Right lobe of liver (tissue), 6 donors: ENCODE measurements at places on chromosomes 12 and 14. TPM values are rescaled to one million over a fixed set of nuclear protein-coding genes. Genes with fewer than 3 reads are reported as not detected.

GRCh38 chr12:115035535-115036107 lies 351.6 kb upstream of the TBX3 start:
- DNase-seq = no peak

- DNase-seq = no peak
These were observed 160.6 kb upstream of the SYT1 start for GRCh38 chr12:78703820-78704525.

DNA sequence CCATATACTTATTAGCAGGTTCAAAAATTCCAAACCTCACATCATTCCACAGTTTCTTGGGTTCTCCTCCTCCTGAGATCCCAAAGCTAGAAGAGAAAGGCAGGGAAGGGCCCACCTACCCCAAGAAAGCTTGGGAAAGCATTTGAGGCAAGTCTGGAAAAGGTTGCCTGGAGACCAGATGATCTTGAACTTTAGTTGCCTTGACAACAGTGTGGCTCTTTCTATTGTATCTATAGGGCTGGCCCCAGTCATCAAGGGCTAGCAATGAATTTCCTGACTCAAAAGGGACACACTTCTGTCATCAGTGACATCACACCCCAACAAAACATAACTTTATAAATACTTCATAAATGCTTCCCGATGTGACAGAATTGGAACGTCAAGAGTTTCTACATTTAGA lies 40.0 kb downstream of the ZFYVE1 start:
- no peak for DNase-seq

DNA sequence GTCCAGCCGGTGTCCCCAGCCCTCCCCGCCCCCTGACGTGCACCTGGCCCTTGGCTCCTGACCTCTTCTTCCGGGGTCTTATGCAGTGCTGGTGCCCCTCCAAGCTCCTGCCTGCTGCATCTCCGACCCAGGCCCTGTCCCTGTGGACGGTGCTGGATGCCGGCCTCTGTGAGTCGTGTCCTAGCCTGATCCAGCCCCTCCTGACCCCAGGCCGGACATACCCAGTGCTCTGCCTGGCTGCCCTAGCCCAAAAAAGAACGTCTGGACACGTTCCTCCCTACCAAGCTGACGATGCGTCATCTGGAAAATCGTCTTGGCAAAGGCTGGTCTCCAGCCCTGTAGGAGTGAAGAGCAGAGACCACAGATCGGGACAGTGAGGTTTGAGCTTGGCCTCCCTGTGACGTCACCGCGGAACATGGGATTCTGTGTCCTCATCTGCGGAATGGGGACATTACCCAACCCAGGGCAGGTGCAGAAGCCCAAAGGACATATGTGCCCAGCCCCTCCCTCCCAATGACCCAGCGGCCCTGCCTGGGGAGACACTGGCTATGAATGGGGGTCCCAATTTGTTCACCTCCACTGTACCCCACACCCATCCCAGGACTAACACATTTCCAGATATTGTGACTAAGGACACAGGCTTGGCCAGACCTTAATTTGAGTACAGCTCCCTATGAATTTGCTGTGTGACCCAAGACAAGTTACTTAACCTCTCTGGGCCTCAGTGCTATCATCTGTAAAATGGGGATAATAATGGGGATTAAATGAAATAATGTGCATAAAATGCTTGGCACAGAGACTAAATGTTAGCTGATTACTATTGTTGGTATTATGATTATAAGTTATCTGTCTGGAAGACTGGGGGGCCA lies 51.0 kb upstream of the BCL11B start:
- no peak for DNase-seq

GRCh38 chr12:15787778-15788177 lies 1.4 kb downstream of the EPS8 start:
- no peak for DNase-seq

DNA sequence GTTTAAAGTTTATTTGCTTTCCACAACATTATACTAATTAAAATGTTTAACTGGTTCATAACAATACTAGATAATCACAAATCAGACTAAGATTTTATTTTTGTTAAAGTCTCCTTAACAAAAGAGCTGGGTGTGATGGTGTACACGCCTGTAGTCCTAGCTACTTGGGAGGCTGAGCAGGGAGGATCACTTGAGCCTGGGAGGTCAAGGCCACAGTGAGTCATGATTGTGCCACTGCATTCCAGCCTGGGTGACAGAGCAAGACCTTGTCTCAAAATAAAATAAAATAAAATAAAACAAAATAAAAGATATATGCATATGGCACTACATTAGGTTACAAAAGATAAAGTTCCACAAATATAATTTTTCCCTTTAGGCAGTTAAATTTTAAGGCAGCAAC lies 5.6 kb downstream of the MIS18BP1 start:
- DNase-seq = no peak

- DNase-seq = no peak
These were observed 2.9 kb upstream of the CMAS start for GRCh38 chr12:22042976-22043669.

- DNase-seq = no peak
These were observed 927 bp downstream of the ABCB9 start for GRCh38 chr12:122965321-122965751.

GRCh38 chr12:12086362-12086761 lies 15.6 kb downstream of the BCL2L14 start:
- DNase-seq = no peak

- DNase-seq = no peak
These were observed 32.6 kb downstream of the USP15 start for GRCh38 chr12:62292761-62293344.

DNA sequence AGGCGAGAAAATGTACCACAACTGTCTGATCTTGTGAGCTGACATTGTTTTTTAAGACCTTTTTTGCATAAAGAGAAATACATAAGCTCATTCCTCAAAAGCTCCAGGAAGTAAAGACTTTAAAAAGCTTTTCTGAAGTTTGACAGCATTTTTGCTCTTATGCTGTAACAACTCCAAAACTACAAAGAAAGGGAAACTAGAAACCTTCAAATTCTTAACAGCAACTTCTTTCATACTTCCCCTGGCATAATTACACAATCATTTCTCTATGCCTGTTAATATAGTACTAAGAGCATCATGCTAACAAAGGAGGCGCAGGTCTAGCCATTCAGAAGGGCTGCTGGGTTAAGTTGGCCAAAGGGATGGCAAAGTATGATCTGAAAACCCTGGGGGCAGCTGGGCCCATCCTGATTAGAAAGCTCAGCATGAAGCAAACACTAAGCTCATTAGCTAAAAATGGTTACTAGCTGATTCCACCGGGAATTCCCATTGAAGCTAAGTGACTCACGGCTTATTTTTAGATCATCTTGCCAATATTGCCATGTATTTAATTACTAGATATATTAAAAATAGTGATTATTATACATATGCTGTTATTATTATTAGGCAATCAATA lies 26.1 kb upstream of the ANP32D start:
- no peak for DNase-seq

- no peak for DNase-seq
These were observed 32.6 kb downstream of the MLXIP start for GRCh38 chr12:122111089-122111641.

DNA sequence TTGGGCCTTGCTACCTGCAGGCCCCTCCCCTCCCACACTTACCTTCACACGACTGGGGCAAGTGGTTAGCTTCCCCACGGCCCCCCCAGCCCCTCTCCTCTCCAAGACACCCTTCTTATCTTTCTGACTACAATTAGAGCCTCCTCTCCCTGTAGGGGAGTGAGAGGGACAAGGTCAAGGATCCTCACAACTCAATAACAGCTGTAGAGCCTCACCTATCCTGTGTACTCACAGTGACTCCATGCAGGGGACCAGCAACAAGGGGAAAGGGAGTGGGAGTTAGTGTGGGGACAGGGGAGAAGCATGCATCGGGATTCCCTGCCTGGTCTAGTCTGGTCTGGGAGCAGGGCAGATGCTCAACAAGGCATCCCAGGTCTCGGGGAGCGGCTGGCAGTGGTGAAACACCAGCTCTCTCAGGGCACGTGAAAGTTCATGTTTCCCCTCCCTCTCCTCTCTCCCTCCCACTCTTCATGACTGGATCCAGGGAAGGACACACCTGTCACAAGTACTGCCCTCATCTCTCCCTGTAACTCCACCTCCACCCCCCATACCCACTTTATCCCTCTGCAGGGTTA lies 45.3 kb downstream of the SMUG1 start:
- no peak for DNase-seq

DNA sequence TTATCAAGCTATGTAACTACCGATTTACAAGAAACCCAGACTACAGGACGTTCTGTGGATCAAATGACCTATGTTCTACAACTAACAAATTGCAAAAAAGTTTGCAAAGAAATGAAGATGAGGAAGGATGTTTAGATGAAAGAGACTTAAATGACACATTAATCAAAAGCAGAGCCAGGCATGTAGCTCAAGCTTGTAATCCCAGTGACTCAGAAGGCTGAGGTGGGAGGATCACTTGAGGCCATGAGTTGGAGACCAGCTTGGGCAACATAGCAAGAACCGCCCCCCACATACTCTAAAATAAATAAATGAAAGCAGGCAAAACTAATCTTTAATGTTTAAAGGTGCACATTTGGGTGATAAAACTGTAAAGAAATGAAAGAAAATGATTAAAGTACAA lies 331.9 kb downstream of the BTG1 start:
- DNase-seq = no peak

DNA sequence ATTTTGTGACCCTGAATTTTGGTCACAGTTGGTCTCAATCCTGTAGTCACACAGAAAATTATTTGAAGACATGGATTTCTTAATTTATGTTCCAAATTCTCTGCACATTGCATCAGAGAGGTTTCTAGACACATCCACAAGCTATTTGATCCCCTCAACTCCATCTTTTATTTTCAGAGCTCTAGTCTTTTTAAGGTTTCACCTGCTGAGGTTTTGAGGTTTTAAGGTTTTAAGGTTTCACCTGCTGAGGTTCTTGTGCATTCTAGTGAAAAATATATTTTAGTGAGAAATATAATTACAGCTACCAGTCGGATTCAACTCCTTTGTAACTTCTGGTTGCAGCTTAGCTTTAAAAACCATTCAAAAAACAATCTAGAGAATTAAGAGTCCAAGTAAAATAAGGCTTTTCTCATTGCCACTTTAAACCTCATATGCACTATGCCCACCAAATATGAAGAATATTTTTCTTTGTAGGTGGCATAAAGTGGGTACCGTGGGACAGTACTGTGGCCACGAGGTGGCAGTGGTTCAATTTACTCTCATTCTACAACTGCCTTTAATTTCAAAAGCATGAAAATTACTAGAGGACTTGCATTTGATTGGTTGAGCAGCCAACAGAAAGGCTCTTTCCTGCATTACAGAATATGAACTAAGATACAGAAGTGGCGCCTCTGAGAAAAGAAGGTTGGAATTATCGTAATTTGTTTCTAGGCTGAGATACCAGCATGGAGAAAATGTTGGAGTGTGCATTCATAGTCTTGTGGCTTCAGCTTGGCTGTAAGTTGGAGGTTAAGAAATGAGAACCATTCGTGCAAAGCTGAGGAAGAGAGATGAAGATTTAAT lies 366.5 kb upstream of the OR4E1 start:
- no peak for DNase-seq

DNA sequence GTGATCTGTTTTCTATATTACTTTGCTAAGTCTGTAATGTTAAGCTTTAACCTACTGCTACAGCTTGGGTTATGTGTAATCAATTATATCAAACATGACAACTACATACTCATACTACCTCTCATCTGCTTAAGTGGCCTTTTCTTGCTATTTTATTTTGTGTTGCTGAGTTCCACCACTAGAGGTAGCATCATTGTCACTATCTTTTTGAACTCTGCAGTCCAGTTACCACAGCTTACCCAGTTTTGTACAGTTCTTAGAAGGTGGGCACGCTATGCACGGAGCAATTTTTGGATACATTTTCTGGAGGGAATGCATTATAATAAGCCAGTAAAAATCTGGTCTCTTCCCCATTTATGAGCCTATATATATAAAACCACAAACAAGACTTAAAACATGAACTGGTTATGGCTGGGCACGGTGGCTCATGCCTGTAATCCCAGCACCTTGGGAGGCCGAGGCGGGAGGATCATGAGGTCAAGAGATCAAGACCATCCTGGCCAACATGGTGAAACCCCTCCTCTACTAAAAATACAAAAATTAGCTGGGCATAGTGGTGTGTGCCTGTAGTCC lies 48.5 kb downstream of the SAV1 start:
- DNase-seq = no peak

- DNase-seq = no peak
These were observed 208.7 kb downstream of the NELL2 start for GRCh38 chr12:44667461-44667860.

- DNase-seq = no peak
These were observed 53.2 kb downstream of the TESC start for GRCh38 chr12:117046011-117046369.

GRCh38 chr12:129028844-129029243 lies 175.6 kb downstream of the GLT1D1 start:
- no peak for DNase-seq

DNA sequence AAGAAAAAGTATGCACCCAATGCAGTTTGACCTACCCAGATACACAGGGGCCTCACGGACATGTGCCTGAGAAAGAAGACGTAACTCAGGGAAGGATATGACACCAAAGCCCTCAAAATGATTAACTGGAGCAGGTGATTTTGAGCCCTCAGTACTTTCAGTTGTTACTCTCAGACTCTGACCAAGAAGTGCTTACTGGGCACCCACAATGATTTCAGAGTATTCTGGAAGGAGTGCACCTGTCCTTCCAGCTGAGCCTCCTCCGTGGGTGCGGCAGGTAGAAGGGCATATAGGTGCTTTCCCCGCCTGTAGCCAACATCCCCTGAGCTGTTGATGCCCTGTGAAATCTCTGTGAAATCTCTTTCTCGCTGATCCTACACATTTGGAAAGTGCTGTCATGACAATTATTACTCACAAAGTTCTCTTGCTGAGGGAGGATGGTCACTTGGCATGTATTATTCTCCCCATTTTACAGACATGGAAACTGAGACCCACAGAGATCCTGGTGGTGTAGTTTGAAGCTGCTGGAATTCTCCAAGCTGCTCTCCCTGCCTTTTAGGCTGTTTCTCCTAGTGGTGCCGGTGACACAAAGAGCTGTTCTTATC lies 154.3 kb upstream of the CCND2 start:
- DNase-seq = no peak

Gene PLEKHG7
- 0.22 TPM for total RNA-seq

Gene RD3L
- total RNA-seq = not detected

Gene GPX2
- total RNA-seq = 248 TPM

Gene TGM1
- 1.9 TPM for total RNA-seq

Gene CLEC12A
- 1.00 TPM for total RNA-seq

Gene BCL2L2
- total RNA-seq = 14.9 TPM

Gene SYT10
- 0.04 TPM for total RNA-seq

Gene KRT77
- not detected for total RNA-seq

Gene KRT74
- total RNA-seq = not detected

Gene SYNDIG1L
- not detected for total RNA-seq
